ENCODE measurements at places on chromosomes 7 and 10.

GRCh38 chr10:102135956-102136526 lies 3.2 kb downstream of the PPRC1 start:
- no peak for DNase-seq

- DNase-seq = no peak
Observed at GRCh38 chr10:86950349-86950748, 7.1 kb downstream of the MMRN2 start.

DNA sequence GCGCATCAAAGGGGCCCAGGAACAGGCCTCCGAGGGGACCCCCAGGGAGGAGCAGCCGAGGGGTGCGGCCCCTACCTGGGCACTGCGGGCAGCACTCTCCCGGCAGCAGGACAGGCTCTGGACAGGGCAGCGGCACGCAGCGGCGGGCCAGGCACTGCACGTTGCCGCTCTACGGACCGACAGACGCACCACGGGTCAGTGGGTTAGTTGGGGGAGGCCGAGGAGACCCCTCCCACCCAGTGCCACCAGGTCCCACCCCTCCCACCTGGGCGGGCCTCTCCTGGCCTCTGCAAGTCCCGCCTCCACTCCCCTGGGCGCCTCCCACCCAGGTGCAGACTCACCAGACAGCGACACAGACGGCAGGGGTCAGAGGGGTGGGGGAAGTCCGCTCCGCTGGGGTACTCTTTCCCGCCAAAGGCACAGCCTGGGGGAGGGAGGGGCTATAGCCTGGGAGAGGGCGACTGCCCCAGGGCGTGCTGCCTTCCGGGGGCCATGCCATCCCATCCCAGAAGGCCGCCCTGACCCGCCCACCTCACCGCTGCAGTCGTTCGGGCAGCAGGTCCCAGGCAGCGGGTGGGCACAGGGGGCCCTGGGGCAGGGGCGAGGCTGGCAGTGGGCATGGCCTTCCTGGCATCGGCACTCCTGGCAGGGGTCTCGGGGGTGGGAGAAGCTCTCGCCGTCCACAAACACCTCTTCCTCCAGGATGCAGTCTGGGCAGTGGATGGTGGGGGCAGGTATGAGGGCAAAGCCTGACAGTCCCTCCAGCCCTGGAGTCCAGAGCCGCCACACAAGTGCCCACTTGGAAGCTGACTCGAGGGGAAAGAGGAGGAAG lies 19.2 kb downstream of the KCP start:
- no peak for DNase-seq

DNA sequence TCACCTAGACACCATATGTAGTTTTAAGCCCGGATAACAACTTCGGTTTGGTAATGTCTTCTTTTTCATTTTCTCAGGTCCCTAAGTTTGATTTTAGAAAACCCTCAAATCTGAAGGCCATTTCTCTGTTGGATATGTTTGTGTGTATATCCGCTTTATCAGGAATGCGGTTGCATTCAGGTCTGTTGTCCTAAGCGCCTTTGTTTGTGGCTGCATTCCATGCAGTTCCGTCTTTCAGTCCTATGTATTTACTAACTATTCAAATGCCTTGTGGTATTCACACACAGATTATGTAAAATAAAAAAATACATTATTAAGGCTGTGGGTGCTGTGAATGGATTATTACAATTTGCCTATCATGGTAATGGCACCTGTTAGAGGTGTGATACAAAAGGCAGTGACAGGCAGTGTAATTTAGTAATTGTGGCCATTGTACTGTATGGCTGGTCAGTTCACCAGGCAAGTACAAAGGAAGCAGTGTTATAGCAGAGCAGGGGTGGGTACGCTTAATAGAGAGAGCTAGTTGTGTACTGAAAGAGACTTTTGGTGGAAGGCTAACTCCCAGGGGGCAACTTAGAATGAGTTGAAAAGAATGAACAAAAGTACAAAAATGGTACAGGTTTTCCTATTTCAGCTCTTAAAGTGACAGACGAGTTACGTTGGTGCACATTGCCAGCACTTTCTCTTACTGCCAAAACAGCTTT lies 136.4 kb downstream of the VTI1A start:
- no peak for DNase-seq

DNA sequence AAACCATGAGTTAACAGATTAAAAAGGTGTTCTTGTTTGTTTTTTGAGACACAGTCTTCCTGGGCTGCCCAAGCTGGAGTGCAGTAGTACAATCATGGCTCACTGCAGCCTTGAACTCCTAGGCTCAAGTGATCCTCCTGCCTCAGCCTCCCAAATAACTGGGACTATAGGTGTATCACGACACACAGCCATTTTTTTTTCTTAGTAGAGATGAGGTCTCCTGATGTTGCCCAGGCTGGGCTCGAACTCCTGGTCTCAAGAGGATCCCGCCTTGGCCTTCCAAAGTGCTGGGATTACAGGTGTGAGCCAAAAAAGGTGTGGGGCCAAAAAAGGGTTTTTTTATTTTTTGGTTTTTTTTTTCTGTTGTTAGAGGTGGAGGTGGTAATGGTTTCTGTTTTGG lies 29.3 kb downstream of the KMT2C start:
- DNase-seq = no peak

- DNase-seq = no peak
Observed at GRCh38 chr10:8927705-8928104, 873.2 kb downstream of the GATA3 start.
